ENCODE measurements at places on chromosomes 5 and 9. TPM values are rescaled to one million over a fixed set of nuclear protein-coding genes. Genes with fewer than 3 reads are reported as not detected.

DNA sequence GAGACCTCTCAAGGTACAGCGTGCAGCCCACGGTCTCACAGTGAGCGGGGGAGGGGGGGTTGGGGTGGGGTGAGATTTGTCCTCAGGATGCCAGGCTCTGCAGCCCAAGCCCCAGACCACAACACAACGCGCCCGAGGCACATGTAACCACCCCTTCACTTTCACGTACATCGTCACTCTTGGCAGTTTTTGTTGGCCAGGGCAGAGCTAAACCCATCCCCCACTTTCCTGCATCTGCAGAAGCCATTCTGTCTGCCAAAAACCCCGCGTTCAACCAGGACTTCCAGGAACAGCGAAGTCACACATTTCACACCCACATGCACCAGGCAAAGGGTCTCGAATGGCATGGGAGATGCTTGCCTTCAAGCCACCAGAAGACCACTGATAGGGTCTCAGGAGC is 9.4 kb upstream of the SMIM23 start:
- DNase-seq, result no peak

Gene ZDHHC11B
- 2.3 TPM for total RNA-seq

DNA sequence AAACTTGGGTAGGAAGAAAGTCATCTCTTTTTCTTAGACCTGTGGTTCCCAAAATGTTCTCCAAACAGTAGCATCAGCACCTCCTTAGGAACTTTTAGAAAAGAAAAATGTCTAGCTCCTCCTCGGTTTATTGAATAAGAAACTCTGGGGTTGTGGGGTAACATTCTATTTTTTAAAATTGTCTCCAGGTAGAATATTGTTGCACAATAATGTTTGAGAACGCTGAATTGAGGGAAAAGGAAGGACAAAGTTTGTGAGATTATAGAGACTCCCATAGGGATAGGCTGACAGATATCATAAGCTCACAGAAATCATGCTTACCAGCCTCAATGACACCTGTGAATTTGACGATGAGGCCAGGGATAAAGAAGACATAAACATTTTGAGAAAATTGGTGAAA is 1199.0 kb upstream of the CDH6 start:
- no peak for DNase-seq

- DNase-seq, result no peak
Measured at GRCh38 chr5:41240985-41241384, 27.7 kb upstream of the C6 start.
